MG63 (cell line): ENCODE measurements at places on chromosomes 12 and 14.
A peak's percentile ranks its signal among the peaks of the same experiment; 100 is the strongest.

GRCh38 chr12:19190292-19191031, 60.9 kb downstream of the PLEKHA5 start:
- DNase-seq: peak; percentile 17

DNA sequence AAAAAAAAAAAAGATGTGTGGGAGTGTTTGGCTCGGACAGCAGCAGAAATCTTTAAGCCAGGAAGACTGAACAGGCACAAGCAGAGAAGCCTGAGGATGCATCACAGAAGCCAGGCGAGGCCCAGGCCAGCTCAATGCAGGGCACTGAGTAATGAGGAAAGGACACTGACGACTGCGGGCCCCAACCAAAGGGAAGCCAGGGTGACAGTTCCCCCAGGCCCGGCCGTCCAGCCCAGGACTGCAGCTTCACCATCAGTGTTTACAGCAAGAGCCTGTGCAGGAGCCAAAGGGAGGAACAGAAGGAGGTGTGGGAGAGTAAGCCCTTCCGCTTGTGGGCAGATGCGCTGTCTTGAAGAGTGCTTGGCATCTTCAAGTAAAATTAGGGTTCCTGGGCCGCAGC, 205.3 kb upstream of the SFSWAP start:
- no peak for DNase-seq

DNA sequence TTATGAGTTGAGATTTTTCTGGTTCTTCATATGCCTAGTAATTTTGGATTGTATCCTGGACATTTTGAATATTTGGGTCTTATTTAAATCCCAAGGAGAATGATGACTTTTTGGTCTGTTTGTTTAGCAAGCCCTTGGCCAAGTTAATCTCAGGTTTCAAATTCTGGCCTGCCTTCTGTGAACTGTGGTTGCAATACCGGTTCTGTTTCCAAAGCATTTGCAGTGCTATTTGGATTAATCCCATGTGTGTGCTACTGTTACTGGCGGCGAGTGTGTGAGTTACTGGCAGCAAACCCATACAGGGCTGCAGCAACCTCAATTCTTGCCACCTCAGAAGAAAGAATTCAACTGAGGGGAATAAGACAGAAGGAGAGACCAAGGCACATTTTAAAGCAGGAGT, 51.1 kb downstream of the TMEM260 start:
- no peak for DNase-seq

GRCh38 chr12:121536054-121536898, 44.5 kb downstream of the KDM2B start:
- no peak for DNase-seq

DNA sequence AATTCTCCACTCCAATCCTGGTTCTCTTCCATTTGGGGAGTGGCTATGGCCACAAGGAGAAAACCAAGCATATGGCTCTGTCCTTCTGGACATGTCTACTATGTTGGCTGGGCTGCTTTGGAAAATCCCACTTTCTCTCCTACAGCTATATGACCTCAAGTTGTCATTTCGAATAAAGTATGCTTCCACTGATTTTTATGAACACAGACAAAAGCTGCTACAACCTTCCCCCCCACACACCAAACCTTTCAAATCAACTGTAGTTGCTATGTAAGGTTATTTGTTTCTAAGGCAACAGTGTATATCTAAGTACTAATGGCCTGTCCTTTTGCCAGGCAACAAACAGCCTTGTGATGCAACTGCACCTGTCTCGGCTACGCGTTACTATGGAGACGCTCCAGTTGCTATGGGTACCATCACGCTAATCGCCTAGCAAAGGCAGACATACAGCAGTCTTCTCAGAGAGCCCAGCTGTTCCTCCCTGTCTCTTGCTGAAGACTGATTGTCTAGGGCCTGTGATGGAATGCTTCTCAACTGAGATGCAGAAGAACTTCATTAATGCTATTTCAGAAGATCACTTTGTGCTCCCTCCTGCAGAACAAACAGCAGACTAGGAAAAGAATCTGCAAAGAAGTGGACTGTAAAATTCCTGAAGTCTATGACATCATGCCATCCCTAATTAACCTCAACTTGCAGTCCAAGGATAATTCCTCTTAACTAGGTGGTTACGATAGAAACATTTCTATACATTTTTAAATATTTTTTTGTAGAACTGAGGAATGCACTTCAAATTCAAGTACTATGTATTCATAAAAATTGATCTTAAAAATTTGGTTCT, 67.6 kb downstream of the FOXN3 start:
- no peak for DNase-seq
